Mesangial cell (primary cell): ENCODE measurements at places on chromosomes 1 and 21. TPM values are rescaled to one million over a fixed set of nuclear protein-coding genes. Genes with fewer than 3 reads are reported as not detected.

FCRLA gene
- total RNA-seq: under 0.01 and 0.16 TPM in 2 replicates

TIE1 gene
- 0.98 and 1.0 TPM in 2 replicates for total RNA-seq

COL6A2 gene
- 187 and 256 TPM in 2 replicates for total RNA-seq

GSTM3 gene
- 27.4 and 75.7 TPM in 2 replicates for total RNA-seq

LRRC7 gene
- total RNA-seq: not detected in 2 replicates
